T1000 (cell line): ENCODE measurements at places on chromosomes 3 and 15.

DNA sequence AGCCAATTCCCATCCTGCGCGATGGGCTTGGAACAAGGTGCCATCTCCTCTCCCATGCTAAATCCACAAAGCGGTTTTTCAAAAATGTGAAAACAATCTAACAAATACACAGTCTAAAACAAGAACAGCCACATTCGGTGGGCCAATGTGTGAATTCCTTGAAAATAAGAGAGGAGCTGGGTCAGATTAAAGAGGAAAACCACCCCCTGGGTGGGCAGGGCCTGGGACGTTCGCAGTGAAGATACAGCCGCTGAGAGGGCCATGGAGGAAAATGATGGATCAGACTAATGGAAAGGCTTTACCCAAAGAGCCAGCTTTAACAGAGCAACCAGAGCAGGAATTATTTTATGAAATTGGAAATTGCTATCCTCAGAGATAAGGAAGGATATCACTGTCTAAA lies 27.4 kb downstream of the PRR20G start:
- DNase-seq, result no peak

GRCh38 chr3:59935025-59935424 lies 885.2 kb upstream of the CFAP20DC start:
- no peak for DNase-seq

DNA sequence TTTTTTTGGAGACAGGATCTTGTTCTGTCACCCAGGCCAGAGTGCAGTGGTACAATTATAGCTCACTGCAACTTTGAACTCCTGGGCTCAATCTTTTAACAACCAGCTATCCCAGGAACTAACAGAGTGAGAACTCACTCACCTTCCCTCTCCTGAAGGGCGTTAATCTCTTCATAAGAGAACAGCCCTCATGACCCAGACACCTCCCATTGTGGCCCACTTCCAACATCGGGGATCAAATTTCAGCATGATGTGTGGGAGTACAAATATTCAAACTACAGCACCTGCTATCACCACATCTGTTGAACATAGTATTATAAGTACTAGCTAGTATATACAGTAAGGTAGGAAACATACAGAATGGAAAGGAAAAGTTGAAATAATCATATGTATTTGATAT lies 132.5 kb downstream of the DOCK3 start:
- no peak for DNase-seq

DNA sequence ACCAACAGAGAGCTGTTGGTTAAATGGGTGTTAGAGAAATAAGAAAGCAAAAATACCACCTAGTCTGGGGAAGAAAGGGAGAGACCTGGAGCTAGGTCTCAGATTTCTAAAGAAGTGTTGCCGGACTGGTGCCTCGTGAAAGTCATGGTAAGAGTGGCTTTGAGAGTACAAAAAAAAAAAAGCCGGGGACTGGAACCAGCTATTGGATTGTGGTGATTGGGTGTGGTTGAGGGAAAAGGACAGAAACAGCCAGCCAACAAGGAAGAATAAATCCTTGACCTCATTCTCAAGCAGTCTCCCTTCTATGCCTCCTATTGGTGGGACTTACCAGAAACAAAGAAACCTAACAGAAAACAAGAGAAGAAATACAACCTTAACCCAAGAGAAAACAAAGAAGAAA lies 346.4 kb upstream of the KCNMB2 start:
- DNase-seq, result no peak

- no peak for DNase-seq
These were observed 24.1 kb upstream of the SHISA5 start for GRCh38 chr3:48528048-48528447.
